ENCODE measurements at places on chromosomes 3 and 15. TPM values are rescaled to one million over a fixed set of nuclear protein-coding genes. Genes with fewer than 3 reads are reported as not detected.

CADPS gene
- 7.5 TPM for total RNA-seq

U2SURP gene
- 117 TPM for total RNA-seq

MOBP gene
- 0.39 TPM for total RNA-seq

GRCh38 chr15:99845009-99845408, 111.8 kb upstream of the LYSMD4 start:
- no peak for DNase-seq

GRCh38 chr15:23853286-23853685, 166.2 kb upstream of the NDN start:
- DNase-seq, result no peak

- DNase-seq, result no peak
These were observed 45.7 kb upstream of the ABI3BP start for GRCh38 chr3:101038880-101039279.

Data from WTC11 (cell line).